ENCODE measurements at places on chromosomes 12 and 14. TPM values are rescaled to one million over a fixed set of nuclear protein-coding genes. Genes with fewer than 3 reads are reported as not detected.

CLIP1 gene
- 57.9 TPM for polyA plus RNA-seq

LRRC10 gene
- polyA plus RNA-seq, result not detected

CD69 gene
- polyA plus RNA-seq, result 0.24 TPM

FBRSL1 gene
- polyA plus RNA-seq, result 0.17 TPM

TROAP gene
- polyA plus RNA-seq, result not detected

LRRC43 gene
- 0.73 TPM for polyA plus RNA-seq

C12orf42 gene
- 0.34 TPM for polyA plus RNA-seq

KRT77 gene
- not detected for polyA plus RNA-seq

DGKA gene
- 9.5 TPM for polyA plus RNA-seq

TAS2R14 gene
- polyA plus RNA-seq, result 10.0 TPM

CLECL1 gene
- not detected for polyA plus RNA-seq

RBP5 gene
- polyA plus RNA-seq, result 1.4 TPM

FAR2 gene
- 45.5 TPM for polyA plus RNA-seq

PLCZ1 gene
- not detected for polyA plus RNA-seq

TEAD4 gene
- 1.3 TPM for polyA plus RNA-seq

CMKLR1 gene
- not detected for polyA plus RNA-seq

SHMT2 gene
- polyA plus RNA-seq, result 3.9 TPM

FUT8 gene
- 22.7 TPM for polyA plus RNA-seq

NR1H4 gene
- polyA plus RNA-seq, result not detected

FBXO33 gene
- 23.5 TPM for polyA plus RNA-seq

ABCC9 gene
- polyA plus RNA-seq, result 0.31 TPM

SRGAP1 gene
- polyA plus RNA-seq, result 40.7 TPM

DNM1L gene
- polyA plus RNA-seq, result 163 TPM

SLCO1B1 gene
- polyA plus RNA-seq, result not detected

GLT8D2 gene
- 0.60 TPM for polyA plus RNA-seq

MAP4K5 gene
- polyA plus RNA-seq, result 25.3 TPM

All from Purkinje cell (primary cell).